ENCODE measurements at places on chromosomes 2 and 18. TPM values are rescaled to one million over a fixed set of nuclear protein-coding genes. Genes with fewer than 3 reads are reported as not detected.
A peak's percentile ranks its signal among the peaks of the same experiment; 100 is the strongest.

The SLC9A4 gene
- total RNA-seq: not detected

GRCh38 chr2:157334797-157335196 lies 9.2 kb upstream of the ERMN start:
- no peaks in the 10 kb centered on the region for H3K4me1 ChIP-seq
- H3K27ac ChIP-seq: no peak overlapping the region
- no peak for DNase-seq
- no peaks in the 10 kb centered on the region for H3K27me3 ChIP-seq
- H3K36me3 ChIP-seq: no peaks in the 10 kb centered on the region
- no peak overlapping the region for H3K4me3 ChIP-seq

GRCh38 chr2:42169874-42170521 lies 845 bp downstream of the EML4 start:
- peak overlapping the region; percentile 86 for H3K4me3 ChIP-seq
- H3K36me3 ChIP-seq: no peaks in the 10 kb centered on the region
- H3K4me1 ChIP-seq: no peaks in the 10 kb centered on the region

DNA sequence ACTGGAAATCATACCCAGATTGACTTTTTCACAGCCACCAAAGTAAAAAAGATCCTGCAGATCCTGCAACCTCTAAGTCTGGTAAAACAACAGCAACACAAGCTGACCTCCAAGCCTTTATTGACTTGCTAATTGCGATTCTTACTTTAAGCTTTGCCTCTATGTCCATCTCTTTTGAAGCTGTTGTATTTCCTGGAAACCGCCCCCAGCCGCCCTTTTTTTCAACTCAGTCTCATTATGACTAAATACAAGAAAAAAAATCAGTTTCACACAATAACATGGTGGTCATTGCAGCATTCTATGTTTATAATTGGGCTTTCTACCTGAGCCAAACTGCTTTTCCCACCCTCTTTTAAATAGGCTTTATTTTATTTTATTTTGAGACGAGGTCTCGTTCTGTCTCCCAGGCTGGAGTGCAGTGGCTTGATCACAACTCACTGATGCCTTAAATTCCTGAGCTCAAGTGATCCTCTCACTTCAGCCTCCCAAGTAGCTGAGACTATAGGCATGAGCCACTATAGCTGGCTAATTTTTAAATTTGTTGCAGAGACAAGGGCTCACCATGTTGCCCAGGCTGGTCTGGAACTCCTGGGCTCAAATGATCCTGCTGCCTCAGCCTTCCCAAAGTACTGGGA lies 76.2 kb downstream of the MOGAT1 start:
- H3K36me3 ChIP-seq: no peaks in the 10 kb centered on the region
- H3K27ac ChIP-seq: no peak overlapping the region
- H3K27me3 ChIP-seq: no peaks in the 10 kb centered on the region

GRCh38 chr2:233108611-233109490 lies 48.7 kb downstream of the INPP5D start:
- H3K4me3 ChIP-seq: no peak overlapping the region
- H3K36me3 ChIP-seq: no peaks in the 10 kb centered on the region
- DNase-seq: no peak

- H3K27ac ChIP-seq: no peak overlapping the region
- H3K4me1 ChIP-seq: no peaks in the 10 kb centered on the region
- no peaks in the 10 kb centered on the region for H3K36me3 ChIP-seq
- peaks cover 13% of the 10 kb centered on the region for H3K27me3 ChIP-seq
- no peak overlapping the region for H3K4me3 ChIP-seq
- no peak for DNase-seq
Observed at GRCh38 chr18:37252854-37253393, 312.7 kb downstream of the CELF4 start.

- no peak overlapping the region for H3K4me3 ChIP-seq
- H3K27me3 ChIP-seq: no peaks in the 10 kb centered on the region
- DNase-seq: no peak
- no peaks in the 10 kb centered on the region for H3K36me3 ChIP-seq
- H3K27ac ChIP-seq: no peak overlapping the region
Observed at GRCh38 chr2:129802290-129802689, 177.2 kb upstream of the RAB6C start.

DNA sequence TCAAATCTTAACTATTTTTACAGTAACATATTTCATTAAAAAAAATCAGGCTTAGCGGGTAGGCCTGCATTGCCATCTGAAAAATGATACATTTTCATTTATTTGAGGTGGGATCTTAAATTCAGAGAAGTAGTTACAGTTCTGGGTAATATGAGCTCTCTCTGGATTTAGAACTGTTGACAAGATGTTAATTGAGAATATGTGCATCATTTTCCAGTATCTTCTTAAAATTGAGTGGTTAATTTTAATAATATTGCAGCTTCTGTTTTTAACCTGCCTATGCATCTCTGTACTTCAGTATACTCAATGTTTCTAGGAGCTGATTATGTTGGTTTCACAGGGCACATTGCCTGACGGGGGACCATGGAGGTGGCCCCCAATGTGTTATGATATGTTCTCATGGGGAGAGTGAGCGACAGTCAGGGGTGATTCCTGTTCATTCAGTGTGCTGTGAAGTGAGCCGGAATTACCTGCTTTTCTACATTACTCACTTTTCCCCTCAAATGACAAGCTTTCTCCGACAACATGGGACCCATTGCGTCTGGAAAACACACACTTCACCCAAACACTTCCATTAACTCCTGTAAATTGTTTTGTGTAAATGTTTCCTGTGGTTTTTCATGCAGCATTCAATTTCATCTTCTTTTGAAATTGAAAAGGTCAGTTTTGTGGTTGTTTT lies 406.2 kb downstream of the MTX2 start:
- H3K4me3 ChIP-seq: no peak overlapping the region
- H3K4me1 ChIP-seq: no peaks in the 10 kb centered on the region
- no peak overlapping the region for H3K27ac ChIP-seq
- DNase-seq: no peak
- no peaks in the 10 kb centered on the region for H3K36me3 ChIP-seq

The ANKRD29 gene
- total RNA-seq: 13.8 TPM

- no peak for DNase-seq
- no peak overlapping the region for H3K27ac ChIP-seq
- no peak overlapping the region for H3K4me3 ChIP-seq
- no peaks in the 10 kb centered on the region for H3K36me3 ChIP-seq
- H3K27me3 ChIP-seq: no peaks in the 10 kb centered on the region
- H3K4me1 ChIP-seq: no peaks in the 10 kb centered on the region
Observed at GRCh38 chr2:113053666-113054065, 999 bp upstream of the IL36B start.

DNA sequence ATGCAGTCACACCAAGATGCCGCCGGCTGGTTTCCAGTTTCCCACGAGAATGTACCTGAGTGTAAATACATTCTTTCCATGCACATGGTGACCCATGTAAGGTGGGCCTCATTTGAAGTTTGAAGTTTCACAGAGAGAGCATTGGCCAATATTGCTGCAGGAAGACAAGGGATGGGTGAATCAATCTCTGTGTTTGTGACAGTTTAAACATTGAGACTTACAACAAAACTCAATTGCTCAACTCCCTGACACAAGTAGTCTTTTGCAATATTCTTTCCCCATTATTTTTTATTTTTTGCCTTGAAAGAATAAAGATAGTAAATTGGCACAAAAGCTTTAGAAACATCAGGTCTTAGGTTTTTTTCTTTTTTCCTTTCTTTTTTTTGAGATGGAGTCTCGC lies 5.1 kb downstream of the SERPINB2 start:
- H3K4me3 ChIP-seq: no peak overlapping the region
- no peaks in the 10 kb centered on the region for H3K27me3 ChIP-seq
- no peak overlapping the region for H3K27ac ChIP-seq
- DNase-seq: no peak
- H3K4me1 ChIP-seq: no peaks in the 10 kb centered on the region

- no peak for DNase-seq
- H3K4me3 ChIP-seq: no peak overlapping the region
- H3K27me3 ChIP-seq: no peaks in the 10 kb centered on the region
Observed at GRCh38 chr18:22344908-22345670, 72.6 kb downstream of the CTAGE1 start.

- no peaks in the 10 kb centered on the region for H3K4me1 ChIP-seq
- no peak overlapping the region for H3K4me3 ChIP-seq
- H3K27me3 ChIP-seq: no peaks in the 10 kb centered on the region
- no peak overlapping the region for H3K27ac ChIP-seq
- H3K36me3 ChIP-seq: no peaks in the 10 kb centered on the region
- DNase-seq: no peak
Observed at GRCh38 chr2:152564754-152565551, 152.3 kb downstream of the PRPF40A start.

The INPP5D gene
- total RNA-seq: 20.3 TPM

GRCh38 chr2:207135340-207135739 lies 30.4 kb downstream of the KLF7 start:
- no peak for DNase-seq
- no peaks in the 10 kb centered on the region for H3K27me3 ChIP-seq
- H3K4me1 ChIP-seq: no peaks in the 10 kb centered on the region
- H3K4me3 ChIP-seq: no peak overlapping the region

DNA sequence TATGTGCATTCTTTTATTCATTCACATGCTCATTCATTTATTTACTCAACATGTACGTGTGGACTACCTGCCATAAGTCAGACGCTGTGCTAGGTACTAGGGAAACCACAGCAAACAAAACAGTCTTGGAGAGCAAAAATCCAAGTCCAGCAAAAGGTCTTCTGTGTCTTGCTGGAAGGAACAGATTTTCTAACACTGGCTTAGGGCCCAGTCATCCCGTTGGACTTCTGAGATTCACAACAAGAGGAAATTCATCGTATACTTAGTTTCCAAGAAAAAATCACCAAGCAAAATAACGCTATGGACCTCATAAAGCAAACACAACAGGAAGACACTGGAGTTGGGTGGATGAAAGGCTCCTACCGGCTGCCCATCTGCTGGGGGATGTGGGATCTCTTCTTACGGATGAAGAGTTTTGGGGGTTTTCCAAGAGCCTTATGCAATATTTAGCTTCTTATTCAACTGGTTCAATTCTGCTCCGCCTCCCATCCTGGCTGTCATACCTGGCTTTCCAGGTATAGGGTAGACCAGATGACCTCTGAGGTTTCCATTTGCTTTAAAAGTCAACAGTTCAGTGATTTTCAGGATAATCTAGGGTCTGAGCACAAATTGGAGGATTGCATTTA lies 262.7 kb downstream of the HAUS1 start:
- no peaks in the 10 kb centered on the region for H3K4me1 ChIP-seq
- H3K4me3 ChIP-seq: no peak overlapping the region
- DNase-seq: no peak
- H3K36me3 ChIP-seq: no peaks in the 10 kb centered on the region
- no peak overlapping the region for H3K27ac ChIP-seq

The CCBE1 gene
- total RNA-seq: 4.0 TPM

GRCh38 chr18:43692099-43692690 lies 414.9 kb upstream of the SYT4 start:
- H3K27me3 ChIP-seq: no peaks in the 10 kb centered on the region
- H3K4me3 ChIP-seq: no peak overlapping the region
- H3K36me3 ChIP-seq: no peaks in the 10 kb centered on the region
- no peaks in the 10 kb centered on the region for H3K4me1 ChIP-seq
- DNase-seq: no peak
- H3K27ac ChIP-seq: no peak overlapping the region

The MPV17 gene
- 95.1 TPM for total RNA-seq

DNA sequence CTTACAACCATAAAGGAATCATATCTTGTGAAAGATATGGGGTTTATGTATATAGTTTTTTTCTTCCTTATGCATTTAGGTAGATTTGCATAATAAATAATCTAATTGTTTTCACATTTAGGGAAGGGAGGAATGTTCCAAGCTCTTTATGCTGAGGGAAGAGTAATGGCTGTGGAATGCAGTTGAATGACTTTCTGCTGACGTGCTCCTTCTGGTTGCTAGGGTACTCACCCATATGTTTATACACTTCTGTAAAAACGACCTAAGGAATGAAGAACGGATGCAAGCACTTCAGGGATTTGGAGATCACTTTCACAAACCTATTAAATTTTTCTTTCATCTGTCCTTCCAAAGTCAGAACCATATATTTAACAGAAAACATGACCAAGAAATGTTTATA lies 29.2 kb upstream of the PPP4R1 start:
- no peaks in the 10 kb centered on the region for H3K36me3 ChIP-seq
- H3K27me3 ChIP-seq: no peaks in the 10 kb centered on the region
- no peaks in the 10 kb centered on the region for H3K4me1 ChIP-seq
- no peak overlapping the region for H3K4me3 ChIP-seq

DNA sequence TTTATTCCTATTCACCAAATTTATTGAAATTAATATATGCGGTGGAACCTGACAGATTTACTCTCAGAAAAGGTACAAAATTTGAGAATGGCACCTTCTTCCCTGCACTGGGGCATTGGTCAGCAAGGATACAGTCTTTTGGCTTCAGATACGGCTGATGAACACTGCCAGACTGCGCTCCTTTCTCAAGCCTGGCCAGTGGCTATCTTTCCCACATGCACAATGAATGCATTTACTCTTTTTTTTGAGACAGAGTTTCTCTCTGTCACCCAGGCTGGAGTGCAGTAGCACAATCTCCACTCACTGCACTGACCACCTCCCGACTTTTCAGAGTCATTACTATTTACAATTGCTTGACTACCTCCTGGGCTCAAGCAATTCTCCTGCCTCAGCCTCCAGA lies 61.6 kb downstream of the MOB4 start:
- no peaks in the 10 kb centered on the region for H3K4me1 ChIP-seq
- no peak overlapping the region for H3K4me3 ChIP-seq
- peak overlapping the region; percentile 38 for H3K27ac ChIP-seq
- no peaks in the 10 kb centered on the region for H3K27me3 ChIP-seq

- no peaks in the 10 kb centered on the region for H3K36me3 ChIP-seq
- no peak overlapping the region for H3K27ac ChIP-seq
- H3K4me3 ChIP-seq: no peak overlapping the region
- no peak for DNase-seq
- no peaks in the 10 kb centered on the region for H3K27me3 ChIP-seq
- H3K4me1 ChIP-seq: no peaks in the 10 kb centered on the region
Observed at GRCh38 chr18:6744816-6745455, 15.4 kb downstream of the ARHGAP28 start.

- DNase-seq: no peak
- no peak overlapping the region for H3K4me3 ChIP-seq
- H3K27me3 ChIP-seq: no peaks in the 10 kb centered on the region
- H3K4me1 ChIP-seq: no peaks in the 10 kb centered on the region
Observed at GRCh38 chr18:79182047-79182713, 113.0 kb downstream of the ATP9B start.

DNA sequence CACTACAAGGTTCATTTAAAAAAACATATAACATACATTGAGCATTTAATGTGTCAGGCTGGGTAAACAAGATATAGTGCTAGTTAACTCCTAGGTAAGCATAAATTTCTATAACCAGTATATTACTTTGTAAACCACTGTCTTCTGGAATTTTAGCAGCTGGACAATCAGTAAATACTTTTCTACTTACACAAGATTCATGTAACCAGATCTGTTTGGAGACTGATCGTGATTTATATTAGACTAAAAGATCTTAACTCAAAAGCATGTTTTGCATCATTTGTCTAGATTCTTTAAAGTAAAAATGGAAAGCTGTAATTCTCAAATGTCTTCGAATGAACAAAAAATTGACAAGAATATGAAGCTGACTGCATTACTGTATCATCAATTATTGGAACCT lies 941 bp upstream of the SGO2 start:
- H3K27ac ChIP-seq: no peak overlapping the region
- H3K27me3 ChIP-seq: no peaks in the 10 kb centered on the region
- no peak overlapping the region for H3K4me3 ChIP-seq
- DNase-seq: no peak
- no peaks in the 10 kb centered on the region for H3K36me3 ChIP-seq
- H3K4me1 ChIP-seq: peaks cover 6% of the 10 kb centered on the region

Data from breast epithelium (tissue), 4 donors.